ENCODE measurements at places on chromosomes 7 and 10.

- DNase-seq: no peak
Observed at GRCh38 chr7:28596245-28596935, 184.1 kb downstream of the CREB5 start.

GRCh38 chr10:62858364-62858763, 42.2 kb upstream of the EGR2 start:
- DNase-seq: peak; percentile 27

- peak; percentile 34 for DNase-seq
Observed at GRCh38 chr10:7541137-7542087, 125.4 kb downstream of the ITIH5 start.

GRCh38 chr7:41492603-41493002, 210.3 kb downstream of the INHBA start:
- no peak for DNase-seq

DNA sequence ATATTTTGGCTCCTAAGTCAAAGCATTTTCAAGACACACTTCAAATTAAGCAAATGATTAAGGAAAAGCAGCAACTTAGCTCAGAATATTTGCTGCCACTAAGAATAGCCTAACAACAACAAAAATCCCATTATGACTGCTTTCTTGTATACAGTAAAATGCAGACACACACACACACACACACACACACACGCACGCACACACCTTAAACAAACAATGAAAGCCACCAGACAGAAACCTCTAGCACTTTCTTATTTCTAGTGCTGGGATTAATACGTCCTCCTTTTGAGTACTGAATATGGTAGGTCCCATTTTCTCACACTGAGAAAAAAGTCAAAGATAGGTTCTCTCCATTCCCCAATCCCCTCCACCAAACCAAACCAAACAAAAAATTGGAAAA, 23.4 kb upstream of the FEZF1 start:
- no peak for DNase-seq

- DNase-seq: peak; percentile 71
Observed at GRCh38 chr7:5694912-5695726, 86.3 kb downstream of the RNF216 start.

GRCh38 chr10:36779238-36779846, 346.1 kb upstream of the ANKRD30A start:
- peak; percentile 21 for DNase-seq

DNA sequence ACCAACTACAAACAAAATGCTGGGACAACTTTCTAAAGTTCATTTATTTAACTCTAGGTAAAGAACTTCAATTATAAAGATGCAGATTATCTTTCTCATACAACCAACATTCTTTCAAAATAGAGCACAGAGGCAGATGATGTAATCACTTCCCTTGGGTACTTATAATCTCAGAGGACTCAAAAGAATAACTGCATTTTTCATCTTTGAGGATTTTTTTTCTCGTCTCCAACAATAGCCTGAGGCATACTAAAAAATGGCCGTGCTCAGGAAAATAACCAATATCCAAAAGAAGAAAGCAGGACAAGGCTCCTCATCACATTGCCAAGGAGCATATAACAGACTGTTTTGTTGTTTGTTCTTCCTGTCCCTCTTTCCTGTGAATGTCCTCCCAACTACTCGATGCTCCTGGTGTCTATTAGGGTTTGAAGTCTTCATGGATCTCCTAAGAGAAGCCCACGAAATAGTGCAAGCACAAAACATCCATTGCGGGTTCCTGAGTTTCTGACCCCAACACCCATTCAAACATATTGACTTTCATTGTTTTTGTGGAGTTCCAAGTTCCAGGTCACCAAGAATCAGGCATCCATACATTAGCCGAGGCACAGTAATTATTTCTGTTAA, 182.9 kb downstream of the SORCS1 start:
- no peak for DNase-seq

GRCh38 chr7:97418312-97418711, 300.8 kb downstream of the SDHAF3 start:
- no peak for DNase-seq

- DNase-seq: no peak
Observed at GRCh38 chr7:43196379-43196778, 83.9 kb downstream of the HECW1 start.

GRCh38 chr7:21355406-21355874, 72.4 kb upstream of the SP4 start:
- DNase-seq: no peak

DNA sequence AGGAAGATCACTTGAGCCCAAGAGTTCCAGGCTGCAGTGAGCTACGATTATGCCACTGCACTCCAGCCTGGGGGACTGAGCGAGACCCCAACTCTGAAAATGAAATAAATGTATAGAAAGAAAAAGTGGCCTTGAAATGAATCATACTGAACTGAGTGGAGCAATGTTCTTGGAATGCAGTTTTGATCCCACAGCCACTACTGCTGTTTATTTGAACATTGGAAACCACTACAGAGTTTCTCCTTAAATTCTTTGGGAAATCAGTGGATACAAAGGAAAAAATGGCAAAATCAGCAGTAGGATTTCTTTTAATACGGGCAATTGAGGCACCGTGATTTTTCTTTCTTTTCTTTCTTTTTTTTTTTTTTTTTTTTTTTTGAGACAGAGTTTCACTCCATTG, 637.4 kb downstream of the GALNT17 start:
- DNase-seq: no peak

DNA sequence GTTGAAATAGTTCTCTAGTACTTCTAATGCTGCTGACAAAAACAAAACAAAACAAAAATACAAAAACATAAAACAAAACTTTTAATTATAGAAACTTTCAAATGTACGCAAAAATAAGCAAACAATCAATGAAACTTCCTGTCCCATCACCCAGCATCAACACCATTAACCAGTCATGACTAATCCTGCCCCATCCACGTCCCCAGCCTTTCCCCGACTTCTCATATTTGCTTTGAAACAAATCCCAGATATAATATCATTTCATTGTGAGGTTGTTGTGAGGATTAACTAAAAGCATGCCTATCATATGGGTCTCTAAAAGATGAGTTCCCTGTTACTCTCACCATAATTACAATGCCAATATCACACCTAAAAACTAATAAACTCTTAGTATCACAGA, 55.7 kb downstream of the CSTF2T start:
- DNase-seq: no peak

GRCh38 chr7:140176122-140176701, 571 bp downstream of the KDM7A start:
- peak; percentile 36 for DNase-seq

DNA sequence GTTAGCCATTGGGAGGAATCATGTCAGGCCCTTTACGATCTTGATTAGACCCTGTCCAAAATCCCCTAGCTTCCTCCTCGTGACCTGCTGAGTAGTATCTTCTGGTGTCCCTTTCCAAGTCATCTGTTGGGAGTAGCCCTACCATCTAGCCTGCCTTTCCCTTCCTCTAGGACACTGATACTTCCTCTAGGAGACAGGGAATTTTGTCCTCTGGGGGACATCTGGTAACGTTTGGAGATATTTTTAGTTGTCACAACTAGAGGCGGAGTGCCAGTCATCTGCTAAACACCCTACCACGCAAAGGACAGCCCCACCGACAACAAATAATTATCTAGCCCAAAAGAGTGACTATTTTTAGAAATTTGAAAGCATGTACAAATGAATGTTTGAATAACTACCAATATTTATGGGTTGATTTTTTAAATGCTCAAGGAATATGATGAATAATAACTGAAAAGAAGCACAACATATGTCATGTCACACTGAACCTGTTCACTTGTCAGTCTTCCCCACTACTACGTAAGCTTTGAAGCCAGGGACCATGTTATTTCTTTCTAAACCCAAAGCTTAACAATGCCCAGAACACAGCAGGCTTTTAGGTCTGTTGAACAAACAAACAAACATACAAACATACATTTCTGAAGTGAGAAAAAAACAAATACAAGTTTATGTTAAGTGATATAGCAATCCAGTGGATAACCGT, 105.9 kb downstream of the ARHGAP12 start:
- no peak for DNase-seq

DNA sequence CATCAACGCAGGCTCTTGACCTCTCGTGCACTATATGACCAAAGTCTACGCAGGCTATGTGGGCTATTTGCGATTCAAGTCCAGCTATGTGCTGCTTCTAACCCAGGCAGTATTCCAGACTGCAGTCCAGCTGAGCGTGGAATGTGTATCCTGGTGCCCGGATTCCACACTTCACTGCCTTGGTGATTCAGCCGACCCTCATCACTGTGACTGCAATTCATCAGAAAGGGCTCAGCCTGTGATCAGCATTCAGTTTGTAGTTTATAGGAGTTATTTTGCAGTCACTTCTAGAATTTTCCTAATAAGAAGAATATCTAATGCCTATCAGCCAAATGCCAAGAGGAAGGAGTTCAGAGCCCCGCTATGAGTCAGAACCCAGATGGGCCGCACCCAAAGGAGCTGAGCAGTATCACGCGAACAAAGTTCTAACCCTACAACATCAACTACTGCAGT, 119.8 kb upstream of the LANCL2 start:
- no peak for DNase-seq

DNA sequence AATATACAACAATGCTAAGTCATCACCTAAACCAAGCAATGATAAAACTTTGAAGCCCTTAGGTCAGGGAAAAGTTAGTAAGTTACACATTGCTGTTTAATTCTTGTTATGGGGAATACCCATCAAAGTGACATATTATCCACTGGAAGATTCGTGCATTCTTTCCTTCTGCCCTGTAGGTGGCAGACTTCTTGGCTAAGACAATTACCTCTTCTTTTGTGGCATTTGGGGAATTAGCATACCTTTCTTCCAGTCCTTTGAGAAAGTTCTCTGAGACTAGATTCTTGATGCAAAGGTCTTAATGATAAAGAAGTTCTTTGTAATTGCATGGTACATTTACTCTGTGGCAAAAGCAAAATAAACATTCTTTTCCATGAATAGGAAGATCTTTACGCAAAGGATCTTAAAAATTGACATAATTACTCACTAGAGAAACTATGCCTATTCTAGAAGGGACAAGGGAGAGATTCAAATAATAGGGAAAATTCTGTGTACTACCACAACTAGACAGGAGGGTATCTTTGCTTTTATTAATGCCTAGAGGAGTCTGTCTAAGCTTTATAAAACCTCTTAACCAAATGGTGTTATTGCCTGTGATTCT, 395.9 kb downstream of the GRM8 start:
- no peak for DNase-seq

DNA sequence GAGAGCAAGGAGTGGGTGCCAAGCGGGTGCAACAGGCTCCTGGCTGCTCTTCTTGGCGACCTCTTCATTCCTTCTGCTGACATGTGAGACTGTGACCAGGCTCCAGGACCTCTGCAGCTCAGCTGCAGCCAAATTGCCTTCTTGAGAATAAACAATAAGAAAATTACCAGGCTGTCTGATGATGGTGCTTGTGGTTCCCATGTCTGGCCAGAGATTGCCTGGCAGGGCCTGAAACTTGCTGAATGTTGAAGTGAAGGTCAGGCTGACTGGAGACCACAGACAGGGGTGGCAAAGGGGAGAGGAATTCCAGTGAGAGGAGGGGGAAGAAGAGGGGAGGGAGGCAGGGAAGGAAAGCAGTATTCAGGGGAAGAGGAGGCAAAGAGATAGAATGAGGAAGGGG, 497.4 kb upstream of the PODXL start:
- no peak for DNase-seq

GRCh38 chr7:31814187-31814586, 127.2 kb downstream of the PPP1R17 start:
- DNase-seq: no peak

- no peak for DNase-seq
Observed at GRCh38 chr10:123147635-123148413, at the start of gene HMX2. Gene HMX2, plus strand, starts transcription at chr10:123148136. Its CDS starts 243 bp downstream, at chr10:123148379.

DNA sequence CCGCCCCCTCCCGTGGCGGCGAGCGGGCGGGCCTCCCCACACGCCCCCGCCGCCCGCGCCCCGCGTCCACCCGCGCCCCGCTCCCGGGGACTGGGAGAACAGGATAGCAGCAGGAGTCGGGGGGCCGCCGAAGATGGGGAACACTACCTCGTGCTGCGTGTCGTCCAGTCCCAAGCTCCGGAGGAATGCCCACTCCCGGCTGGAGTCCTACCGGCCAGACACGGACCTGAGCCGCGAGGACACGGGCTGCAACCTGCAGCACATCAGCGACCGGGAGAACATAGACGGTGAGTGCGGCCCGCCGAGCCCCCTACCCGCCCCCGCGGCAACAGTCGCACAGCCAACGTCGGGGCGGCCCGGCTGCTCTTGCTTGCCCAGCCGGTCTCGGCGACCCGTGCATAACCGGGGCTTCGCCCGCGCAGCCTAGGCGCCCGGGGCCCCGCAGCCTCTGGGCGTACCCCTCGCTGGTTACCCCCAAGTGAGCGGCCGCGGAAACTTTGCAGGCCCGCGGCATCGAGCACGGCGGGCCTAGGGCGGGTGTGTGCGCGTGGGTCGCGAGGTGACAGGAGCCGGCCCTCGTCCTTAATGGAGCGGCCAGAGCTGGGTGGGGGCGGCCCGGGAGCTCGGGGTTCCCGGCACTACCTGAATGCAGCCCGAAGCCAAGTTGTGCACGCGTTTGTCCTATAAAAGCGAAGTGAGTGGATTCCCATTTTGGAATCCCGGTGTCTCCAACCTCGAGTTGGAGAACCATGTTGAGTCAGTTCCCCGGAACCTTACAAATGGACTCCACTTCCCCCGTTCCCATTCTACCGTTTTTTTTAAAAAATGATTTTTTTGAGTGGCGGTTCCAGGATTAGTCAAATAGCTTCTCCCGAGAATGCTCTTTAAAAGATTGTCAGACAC, 863 bp downstream of the CCNY start:
- peak; percentile 36 for DNase-seq

DNA sequence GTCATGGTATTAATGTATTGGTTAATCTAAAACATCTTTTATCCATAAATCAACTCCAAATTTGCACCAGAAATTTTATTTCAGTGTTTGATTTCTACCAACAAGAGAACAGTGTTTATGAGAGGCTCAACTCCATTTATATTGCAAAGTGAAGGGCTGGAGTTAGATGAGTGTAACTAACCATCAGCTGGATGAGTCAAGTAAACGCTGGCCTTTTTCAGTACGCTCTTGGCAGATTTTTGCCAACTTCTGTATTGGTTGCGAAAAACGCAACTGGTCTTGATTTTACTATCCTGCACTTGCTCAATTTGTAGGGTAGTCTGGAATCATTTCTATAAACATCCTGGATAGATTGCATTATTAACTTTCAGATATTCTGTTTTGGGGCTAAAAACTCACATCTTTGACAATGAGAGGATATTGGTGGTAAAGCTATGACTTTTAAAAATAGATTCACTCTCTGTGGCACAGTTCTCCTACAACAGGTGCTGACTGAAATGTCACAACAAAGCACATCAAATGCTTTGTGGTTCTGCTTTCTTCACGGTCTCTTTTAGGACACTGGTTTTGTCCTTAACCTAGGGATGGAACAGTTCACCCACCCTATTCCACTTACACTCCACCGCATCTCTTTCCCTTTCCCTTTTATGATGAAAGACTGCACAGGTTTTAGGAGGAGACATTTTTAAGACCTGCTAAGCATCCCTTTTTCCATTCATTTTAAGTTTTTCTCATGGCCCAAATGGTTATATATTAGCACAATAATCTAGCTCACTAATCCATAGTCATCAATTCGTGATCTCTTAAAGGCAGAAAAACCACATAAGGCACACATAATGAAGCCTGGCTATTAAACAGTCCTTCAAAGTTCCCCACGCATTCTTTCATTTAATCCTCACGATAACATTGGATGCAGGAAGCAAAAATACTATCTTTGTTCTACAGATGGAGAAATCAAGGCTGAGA, 12.8 kb downstream of the CACNA2D1 start:
- DNase-seq: no peak

All from uterus (tissue), 4 donors.